Endodermal cell (in vitro differentiated cells): ENCODE measurements at places on chromosomes 5 and 9.
A peak's percentile ranks its signal among the peaks of the same experiment; 100 is the strongest.

- peaks cover 18% of the 10 kb centered on the region for H3K4me1 ChIP-seq
- peak overlapping the region; percentile 90 for H3K27ac ChIP-seq
- no peak for DNase-seq
- no peak overlapping the region for H3K4me3 ChIP-seq
Measured at GRCh38 chr5:124902097-124902821, 155.8 kb upstream of the ZNF608 start.

DNA sequence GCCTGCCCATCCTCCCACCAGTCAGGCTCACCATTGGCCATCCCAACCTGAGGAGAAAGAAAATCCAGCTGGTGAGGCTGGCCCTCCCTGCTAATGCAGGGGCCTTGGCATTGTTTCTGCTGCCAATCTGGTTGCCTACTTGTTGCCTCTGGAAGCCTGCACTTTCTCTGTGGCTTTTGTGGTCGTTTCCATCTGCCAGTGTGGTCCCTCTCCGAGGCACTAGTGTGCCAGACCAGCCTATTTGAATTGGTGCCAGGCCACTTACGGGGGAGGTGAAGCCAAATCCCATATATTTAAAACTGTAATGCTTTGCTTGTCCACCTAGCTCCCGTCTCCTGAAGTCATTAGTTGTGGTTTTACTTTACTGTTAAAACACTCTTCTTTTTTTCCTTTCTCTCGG, 213.4 kb upstream of the ADAMTSL1 start:
- H3K27ac ChIP-seq: no peak overlapping the region
- no peak for DNase-seq
- H3K27me3 ChIP-seq: no peaks in the 10 kb centered on the region
- no peaks in the 10 kb centered on the region for H3K36me3 ChIP-seq

GRCh38 chr5:57410374-57411320, 72.0 kb downstream of the ACTBL2 start:
- no peaks in the 10 kb centered on the region for H3K36me3 ChIP-seq
- no peak overlapping the region for H3K4me3 ChIP-seq
- no peaks in the 10 kb centered on the region for H3K4me1 ChIP-seq
- H3K27me3 ChIP-seq: no peaks in the 10 kb centered on the region
- no peak overlapping the region for H3K27ac ChIP-seq

DNA sequence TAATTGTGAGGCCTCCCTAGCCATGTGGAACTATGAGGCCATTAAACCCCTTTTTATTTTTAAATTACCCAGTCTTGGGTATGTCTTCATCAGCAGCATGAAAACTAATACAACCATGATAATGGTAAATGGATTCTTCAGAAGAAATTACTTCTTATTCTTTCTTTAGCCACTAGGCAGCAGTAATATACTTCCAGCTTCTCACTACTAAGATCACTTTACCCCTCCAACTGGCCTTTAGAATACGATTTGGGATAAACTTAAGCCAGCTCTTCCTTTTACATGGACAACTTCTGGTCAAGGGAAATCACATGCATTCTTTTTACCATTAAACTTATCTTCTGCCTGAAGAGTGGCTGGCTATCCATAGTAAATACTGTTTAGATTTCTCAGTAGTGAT, 355.4 kb downstream of the MAN2A1 start:
- H3K4me1 ChIP-seq: no peaks in the 10 kb centered on the region
- no peak overlapping the region for H3K4me3 ChIP-seq
- H3K36me3 ChIP-seq: no peaks in the 10 kb centered on the region
- DNase-seq: no peak

- DNase-seq: no peak
- no peaks in the 10 kb centered on the region for H3K36me3 ChIP-seq
- no peaks in the 10 kb centered on the region for H3K27me3 ChIP-seq
- no peak overlapping the region for H3K27ac ChIP-seq
Measured at GRCh38 chr9:2425676-2426075, 195.9 kb upstream of the VLDLR start.

- no peak overlapping the region for H3K4me3 ChIP-seq
Measured at GRCh38 chr5:14410394-14411201, 171.0 kb upstream of the OTULINL start.

DNA sequence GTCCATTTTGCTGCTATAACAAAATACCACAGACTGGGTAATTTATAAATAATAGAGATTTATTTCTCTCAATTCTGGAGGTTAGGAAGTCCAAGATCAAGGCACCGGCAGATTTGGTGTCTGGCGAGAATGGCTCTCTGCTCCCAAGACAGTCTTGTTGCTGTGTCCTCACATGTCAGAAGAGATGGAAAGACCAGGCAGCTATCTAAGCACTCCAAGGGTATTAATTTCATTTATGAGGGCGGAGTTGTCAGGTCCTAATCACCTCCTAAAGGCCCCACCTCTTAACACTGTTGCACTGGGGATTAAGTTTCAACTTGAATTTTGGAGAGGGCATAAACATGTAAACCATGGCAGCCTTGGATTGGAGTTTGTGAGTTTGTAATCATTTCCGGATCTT, 30.3 kb downstream of the ADCY2 start:
- DNase-seq: no peak
- H3K27me3 ChIP-seq: no peaks in the 10 kb centered on the region
- H3K36me3 ChIP-seq: peaks cover 16% of the 10 kb centered on the region
- no peak overlapping the region for H3K27ac ChIP-seq

DNA sequence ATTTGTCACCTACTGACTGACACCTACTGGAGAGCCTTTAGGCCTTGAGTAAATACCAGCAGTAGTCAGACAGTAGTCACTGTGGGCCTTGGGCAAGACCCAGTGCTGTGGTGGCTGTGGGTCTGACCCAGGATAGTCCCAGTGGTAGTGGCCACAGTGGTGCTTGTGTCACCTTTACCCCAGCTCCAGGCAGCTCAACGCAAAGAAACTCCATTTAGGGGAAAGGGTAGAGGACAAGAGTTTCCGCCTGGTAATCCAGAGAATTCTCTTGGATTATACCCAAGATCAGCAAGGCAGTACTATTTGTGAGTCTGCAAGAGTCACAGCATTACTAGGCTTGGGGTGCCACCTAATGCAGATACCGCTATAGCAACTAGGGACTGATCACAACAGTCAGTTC, 28.9 kb downstream of the CERT1 start:
- H3K27me3 ChIP-seq: no peaks in the 10 kb centered on the region
- no peaks in the 10 kb centered on the region for H3K4me1 ChIP-seq
- H3K27ac ChIP-seq: no peak overlapping the region
- H3K4me3 ChIP-seq: no peak overlapping the region
- H3K36me3 ChIP-seq: peaks cover 9% of the 10 kb centered on the region

DNA sequence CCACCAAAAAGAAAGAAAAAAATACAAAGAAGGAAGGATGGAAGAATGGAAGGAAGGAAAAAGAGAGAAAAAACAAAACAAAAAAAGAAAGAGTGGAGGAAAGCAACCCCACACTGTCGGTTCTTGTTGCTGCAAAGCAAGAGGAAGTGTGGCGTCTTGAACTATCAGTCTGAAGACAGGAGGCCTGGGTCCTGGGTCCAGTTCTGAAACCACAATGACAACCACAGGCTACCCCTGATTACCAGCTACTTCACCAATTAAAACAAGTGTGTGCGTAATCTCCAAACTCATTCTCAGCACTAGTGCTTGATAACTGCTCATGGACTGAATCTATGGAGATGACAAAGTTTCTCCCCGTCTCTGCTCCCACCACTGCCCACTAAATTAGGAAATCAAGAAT, 93.7 kb downstream of the RASEF start:
- H3K4me3 ChIP-seq: no peak overlapping the region
- no peaks in the 10 kb centered on the region for H3K27me3 ChIP-seq
- DNase-seq: no peak
- no peak overlapping the region for H3K27ac ChIP-seq

DNA sequence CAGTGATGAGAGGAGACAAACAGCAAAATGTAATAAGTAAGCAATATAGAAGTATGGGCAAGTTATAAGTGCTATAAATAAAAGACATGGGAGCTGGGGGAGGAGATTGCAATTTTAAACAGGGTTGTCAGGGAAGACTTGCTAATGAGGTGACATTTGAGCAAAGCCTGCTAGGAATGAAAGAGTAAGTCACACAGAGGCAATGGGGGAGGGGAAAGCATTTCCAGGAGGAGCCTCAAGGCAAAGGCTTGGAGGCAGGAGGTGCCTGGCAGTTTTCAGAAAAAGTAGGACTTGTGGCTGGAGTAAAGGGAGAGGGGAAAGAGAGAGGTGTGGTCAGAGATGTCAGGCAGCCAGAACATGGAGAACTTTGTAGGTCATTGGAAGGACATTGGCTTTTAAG, 124.4 kb upstream of the NMUR2 start:
- peaks cover 11% of the 10 kb centered on the region for H3K4me1 ChIP-seq
- no peaks in the 10 kb centered on the region for H3K36me3 ChIP-seq
- peak overlapping the region; percentile 37 for H3K4me3 ChIP-seq
- no peaks in the 10 kb centered on the region for H3K27me3 ChIP-seq
- H3K27ac ChIP-seq: no peak overlapping the region

- peak overlapping the region; percentile 75 for H3K4me3 ChIP-seq
- H3K4me1 ChIP-seq: no peaks in the 10 kb centered on the region
- H3K36me3 ChIP-seq: no peaks in the 10 kb centered on the region
- no peak overlapping the region for H3K27ac ChIP-seq
Measured at GRCh38 chr9:114096866-114097612, 2.1 kb downstream of the KIF12 start.

GRCh38 chr5:78747055-78747454, 98.5 kb upstream of the LHFPL2 start:
- H3K4me3 ChIP-seq: no peak overlapping the region
- no peaks in the 10 kb centered on the region for H3K36me3 ChIP-seq
- H3K27me3 ChIP-seq: peaks cover 5% of the 10 kb centered on the region
- no peak overlapping the region for H3K27ac ChIP-seq
- H3K4me1 ChIP-seq: no peaks in the 10 kb centered on the region

DNA sequence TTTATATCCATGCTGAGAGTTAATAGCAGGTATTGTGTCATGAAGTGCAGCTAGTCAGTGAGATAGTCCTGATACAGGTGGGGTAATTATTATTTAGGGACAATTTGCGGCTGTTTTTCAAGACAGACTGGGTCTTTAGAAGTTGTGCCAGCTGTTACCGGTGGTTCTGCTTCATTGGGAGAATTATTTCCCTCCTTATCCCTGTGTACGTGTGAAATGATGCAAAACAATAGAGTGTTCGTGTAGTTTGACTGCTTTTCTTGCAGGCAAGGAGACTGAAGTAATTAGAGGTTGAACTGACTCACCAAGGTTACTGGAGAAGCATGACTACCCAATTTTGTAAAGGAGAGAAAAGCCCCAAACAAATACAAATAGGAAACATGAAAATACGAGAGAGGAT, 101.7 kb downstream of the ARRDC3 start:
- H3K27ac ChIP-seq: no peak overlapping the region
- no peaks in the 10 kb centered on the region for H3K36me3 ChIP-seq
- no peak for DNase-seq
- H3K4me1 ChIP-seq: peaks cover 3% of the 10 kb centered on the region
- no peak overlapping the region for H3K4me3 ChIP-seq

DNA sequence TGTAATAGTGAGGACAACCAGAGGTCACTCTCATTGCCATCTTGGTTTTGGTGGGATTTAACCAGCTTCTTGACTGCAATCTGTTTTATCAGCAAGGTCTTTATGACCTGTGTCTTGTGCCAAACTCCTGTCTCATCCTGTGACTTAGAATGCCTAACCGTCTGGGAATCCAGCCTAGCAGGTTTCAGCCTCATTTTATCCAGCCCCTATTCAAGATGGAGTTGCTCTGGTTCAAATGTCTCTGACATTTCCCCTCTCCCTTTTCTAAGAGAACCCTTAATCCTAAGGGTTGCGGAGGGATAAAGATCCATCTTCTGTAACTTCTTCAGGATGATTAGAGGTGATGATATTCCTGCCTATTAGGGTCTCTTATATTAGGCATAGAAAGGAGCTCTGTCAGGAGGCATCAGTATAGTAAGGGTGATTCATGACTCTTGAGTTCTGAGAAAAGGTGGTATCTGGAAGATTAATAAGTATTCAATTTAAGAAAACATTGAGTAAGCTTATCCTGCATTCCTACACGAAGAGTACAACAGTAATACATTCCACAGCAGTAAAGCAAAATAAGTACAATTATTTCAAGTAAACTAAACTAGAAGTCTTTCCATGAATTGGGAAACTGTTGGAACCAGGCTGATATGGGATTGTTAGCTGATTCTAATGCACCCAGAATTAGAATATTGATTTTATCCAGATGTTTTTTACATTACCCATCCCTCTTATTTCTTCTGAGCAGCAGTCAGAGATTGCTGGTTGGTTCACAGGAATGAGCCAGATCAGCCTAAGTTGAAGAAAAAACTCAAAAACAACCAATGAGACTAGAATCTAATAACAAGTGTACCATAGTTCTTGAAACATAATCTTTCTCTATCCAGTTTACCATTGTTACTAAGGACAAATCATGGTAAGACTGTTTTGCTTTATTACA, 39.9 kb downstream of the SHC3 start:
- H3K4me1 ChIP-seq: no peaks in the 10 kb centered on the region
- no peaks in the 10 kb centered on the region for H3K27me3 ChIP-seq
- no peak overlapping the region for H3K4me3 ChIP-seq
- no peak for DNase-seq
- H3K27ac ChIP-seq: no peak overlapping the region

DNA sequence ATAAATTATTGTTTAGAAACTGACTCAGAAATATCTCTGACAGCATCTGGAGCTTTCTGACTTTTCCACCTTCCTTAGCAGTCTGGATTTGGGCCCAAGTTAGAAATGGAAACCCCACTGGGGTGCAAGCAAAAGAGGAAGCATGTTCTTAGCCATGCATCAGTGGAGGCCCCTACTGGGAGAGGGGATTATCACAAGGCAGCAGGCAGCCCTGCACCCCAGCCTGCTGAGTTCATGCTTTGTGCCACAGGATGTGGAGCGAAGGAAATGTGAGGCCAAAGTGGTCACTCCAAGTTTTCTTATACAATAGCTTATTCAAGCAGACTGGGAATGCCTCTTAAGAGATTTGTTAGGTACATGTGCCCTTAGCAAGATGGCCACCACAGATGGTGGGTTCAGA, 146.5 kb upstream of the TLX3 start:
- H3K36me3 ChIP-seq: no peaks in the 10 kb centered on the region
- no peaks in the 10 kb centered on the region for H3K27me3 ChIP-seq
- no peak overlapping the region for H3K27ac ChIP-seq
- DNase-seq: peak; percentile 82

DNA sequence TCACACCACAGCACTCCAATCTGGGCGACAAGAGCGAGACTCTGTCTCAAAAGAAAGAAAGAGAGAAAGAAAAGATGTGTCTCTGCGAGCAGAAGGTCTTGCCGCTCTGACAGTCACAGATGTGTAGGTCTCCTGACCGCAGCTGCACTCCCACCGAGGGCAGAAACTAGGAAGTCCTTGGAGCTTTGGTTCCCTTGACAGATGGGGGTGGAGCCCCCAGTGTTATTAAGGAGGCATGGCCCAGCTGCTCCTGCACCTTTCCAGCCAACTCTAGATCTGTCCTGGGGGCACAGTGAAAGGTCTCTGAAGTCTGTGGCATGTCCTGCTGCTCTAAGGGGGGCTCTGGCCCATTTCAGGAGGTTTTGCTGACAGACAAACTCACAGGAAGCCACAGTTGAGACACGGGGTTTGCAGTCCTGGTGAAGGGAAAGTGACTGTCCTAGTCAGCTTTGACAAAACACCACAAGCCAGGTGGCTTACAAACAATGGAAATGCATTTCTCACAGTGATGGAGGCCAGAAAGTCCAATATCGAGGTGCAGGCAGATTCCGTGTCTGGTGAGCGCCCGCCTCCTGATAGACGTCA, 9.0 kb upstream of the DIPK1B start:
- no peak for DNase-seq
- peaks cover 6% of the 10 kb centered on the region for H3K27me3 ChIP-seq
- no peaks in the 10 kb centered on the region for H3K4me1 ChIP-seq

- H3K4me1 ChIP-seq: no peaks in the 10 kb centered on the region
- no peaks in the 10 kb centered on the region for H3K27me3 ChIP-seq
- H3K36me3 ChIP-seq: no peaks in the 10 kb centered on the region
- peak; percentile 93 for DNase-seq
Measured at GRCh38 chr9:134689321-134690181, 47.9 kb downstream of the COL5A1 start.
